ENCODE measurements at places on chromosomes 5 and 9.

DNA sequence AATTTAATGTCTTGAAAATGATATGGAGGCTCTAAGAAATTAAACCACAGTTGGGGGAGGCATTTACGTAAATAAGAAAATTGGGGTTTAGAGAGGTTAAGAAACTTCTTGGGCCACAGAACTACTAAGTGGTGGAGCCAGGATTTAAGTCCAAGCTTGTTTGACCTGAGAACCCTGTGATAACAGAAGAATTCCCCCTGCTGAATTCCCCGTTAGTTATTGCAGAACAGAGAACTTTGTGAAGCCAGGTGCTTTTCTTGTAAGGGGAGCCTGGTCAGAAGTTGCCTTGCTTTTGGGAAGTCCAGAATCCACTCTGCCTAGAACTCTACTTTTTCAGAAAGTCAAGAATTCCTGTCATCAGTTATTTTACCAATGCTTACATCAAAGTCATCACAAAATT lies 309.3 kb upstream of the SEMA6A start:
- no peak for DNase-seq

DNA sequence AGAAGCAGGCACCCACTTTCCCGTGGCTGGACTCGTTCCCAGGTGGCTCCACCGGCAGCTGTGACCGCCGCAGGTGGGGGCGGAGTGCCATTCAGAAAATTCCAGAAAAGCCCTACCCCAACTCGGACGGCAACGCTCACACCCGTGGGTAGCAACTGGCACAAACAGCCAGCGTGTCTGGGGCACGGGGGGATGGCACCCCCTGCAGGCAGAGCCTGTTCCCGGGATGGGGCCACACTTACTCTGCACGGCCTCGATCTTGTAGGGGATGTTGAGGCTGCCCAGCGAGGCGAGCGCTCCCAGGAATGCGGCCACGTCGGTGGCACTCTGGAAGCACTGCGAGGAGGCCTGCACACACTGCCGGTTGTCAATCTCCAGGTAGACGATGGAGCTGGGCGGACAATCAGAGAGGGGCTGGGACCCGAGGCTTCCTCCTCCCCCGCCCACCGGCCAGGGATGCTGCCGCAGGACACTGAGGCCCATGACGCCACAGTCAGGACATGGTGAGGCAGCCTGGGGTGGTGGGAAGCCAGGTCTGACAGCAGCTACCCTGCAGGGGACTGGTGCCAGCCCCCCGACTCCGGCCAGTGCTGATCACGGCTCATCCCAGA lies 20.2 kb upstream of the SEC16A start:
- DNase-seq = no peak

DNA sequence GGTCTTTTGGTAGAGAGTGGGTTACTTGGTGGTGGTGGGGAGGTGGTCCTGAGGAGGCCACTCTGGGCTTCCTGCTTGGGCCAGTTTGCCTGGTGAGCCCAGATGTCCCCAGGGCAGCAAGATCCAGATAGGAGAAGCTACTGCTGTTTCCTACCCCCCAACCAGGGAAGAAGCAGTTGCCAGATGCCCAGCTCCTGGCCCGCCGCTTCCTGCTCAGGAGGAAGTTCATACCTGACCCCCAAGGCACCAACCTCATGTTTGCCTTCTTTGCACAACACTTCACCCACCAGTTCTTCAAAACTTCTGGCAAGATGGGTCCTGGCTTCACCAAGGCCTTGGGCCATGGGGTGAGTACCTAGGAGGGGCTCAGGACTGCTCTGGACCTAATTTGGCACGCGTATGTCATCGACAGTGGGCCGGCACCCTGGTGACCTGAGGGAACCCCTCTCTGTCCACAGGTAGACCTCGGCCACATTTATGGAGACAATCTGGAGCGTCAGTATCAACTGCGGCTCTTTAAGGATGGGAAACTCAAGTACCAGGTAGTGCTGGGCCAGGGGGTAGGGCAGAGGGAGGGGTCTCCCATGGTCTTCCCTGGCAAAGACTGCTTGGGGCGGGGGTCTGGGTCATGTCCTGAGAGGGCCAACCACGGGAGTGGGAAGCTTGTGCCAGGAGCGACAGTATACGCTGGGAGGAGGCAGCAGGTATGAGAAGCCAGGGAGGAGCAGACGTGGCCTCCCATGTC lies 10.6 kb downstream of the PTGS1 start:
- DNase-seq = no peak

DNA sequence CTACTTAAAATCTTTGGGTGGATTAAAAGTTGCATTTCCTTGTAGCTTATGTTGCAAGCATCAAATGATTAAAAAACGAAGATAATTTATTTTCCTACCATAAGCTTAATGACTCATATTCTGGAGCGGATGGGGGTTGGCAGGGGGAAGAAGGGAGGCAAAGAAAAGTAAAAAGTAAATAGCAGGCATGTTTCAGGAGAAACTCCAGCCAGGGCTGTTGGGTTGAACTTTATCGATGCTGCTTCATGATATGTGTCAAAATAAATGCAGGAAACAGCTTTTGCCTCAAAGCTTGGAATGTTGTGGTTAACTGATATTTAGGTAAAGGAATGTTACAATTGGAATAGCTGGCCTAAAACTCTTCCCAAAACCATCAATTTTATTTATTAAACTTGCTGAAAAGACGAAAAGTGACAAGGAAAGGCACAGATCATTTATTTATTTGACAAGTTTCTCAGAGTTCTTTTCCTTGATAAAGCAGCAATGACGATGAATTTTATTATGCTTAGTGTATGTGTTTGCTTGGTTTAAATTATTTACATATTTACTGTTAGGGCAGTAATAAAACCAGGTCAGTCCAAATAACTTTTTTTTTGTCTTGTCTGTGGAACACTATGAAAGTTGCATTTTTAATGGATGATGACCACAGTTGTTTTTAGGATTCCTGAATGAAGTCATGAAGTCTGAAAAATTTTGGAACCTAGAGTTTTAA lies 177.9 kb downstream of the PCSK1 start:
- DNase-seq = no peak

DNA sequence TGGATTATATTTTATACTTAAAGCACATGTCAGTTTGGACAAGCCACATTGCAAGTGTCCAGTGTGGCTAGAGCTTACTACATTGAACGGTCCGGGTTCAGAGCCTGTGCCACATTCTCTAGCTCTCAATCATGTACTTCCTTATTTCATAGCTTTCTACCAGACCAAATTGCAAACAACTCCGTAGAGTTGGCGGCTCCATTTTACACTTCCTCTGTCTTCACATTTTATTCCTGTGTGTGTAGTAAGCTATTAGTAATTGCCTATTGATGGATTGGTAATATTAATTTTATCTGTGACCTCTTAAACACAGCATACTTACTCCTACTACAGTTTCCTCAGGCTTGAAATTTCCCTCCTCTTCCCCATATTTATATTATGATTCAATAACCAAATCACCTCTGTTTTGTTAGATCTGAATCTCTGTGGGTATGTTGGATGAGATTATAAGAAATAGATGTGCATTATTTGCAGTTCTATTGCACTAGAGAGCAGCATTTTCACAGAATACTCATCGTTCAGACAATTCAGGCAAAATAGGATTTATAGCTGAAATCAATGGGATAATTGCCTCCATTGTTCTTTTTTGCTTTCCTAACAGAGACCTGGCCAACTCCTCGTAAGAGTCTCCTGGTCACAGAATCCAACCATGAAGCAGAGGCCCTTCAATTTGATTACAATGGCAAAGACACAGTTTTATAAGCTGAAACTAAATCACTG lies 29.0 kb upstream of the C9orf72 start:
- no peak for DNase-seq

GRCh38 chr9:23543419-23543818 lies 282.6 kb downstream of the ELAVL2 start:
- DNase-seq = no peak

- no peak for DNase-seq
Observed at GRCh38 chr5:96331210-96331609, 101.8 kb downstream of the PCSK1 start.

GRCh38 chr9:137385061-137385655 lies 37.8 kb downstream of the EXD3 start:
- DNase-seq = no peak

- DNase-seq = peak; percentile 68
Observed at GRCh38 chr9:6680797-6681146, 35.2 kb upstream of the GLDC start.

DNA sequence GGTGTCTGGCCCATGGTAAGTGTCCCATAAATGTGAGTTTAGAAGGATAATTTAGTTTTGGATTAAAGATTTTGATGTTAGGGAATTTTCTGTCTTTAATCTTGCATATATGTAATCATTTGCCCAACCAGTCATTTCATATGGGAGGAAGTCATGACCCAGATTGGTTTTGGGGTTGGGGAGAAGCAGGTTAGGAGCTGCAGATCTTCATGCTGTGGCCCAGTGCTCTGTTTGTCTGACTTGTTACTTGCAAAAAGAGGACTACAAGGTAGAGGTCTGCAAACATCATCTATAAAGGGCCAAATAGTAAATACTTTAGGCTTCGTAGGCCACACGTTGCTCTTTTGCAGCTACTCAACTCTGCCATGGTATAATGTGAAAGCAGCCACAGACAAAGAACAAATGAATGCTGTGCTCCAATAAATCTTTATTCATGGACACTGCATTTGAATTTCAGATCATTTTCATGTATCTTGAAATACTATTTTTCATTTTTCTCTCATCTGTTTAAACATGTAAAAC lies 16.8 kb downstream of the OSTF1 start:
- DNase-seq = no peak

DNA sequence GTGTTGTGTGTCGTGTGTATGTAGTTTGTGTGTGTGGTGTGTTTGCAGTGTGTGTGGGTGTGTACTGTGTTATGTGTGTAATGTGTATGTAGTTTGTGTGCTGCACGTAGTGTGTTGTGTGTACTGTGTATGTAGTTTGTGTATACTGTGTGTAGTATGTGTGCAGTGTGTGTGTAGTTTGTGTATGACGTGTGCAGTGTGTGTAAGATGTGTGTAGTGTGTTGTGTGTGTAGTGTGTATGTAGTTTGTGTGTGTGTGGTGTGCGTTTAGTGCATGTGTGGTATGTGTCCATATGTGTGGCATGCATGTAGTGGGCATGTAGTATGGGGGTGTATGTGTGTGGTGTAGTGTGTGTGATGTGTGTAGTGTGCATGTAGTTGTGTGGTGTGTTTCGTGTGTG lies 39.6 kb downstream of the SYK start:
- no peak for DNase-seq

DNA sequence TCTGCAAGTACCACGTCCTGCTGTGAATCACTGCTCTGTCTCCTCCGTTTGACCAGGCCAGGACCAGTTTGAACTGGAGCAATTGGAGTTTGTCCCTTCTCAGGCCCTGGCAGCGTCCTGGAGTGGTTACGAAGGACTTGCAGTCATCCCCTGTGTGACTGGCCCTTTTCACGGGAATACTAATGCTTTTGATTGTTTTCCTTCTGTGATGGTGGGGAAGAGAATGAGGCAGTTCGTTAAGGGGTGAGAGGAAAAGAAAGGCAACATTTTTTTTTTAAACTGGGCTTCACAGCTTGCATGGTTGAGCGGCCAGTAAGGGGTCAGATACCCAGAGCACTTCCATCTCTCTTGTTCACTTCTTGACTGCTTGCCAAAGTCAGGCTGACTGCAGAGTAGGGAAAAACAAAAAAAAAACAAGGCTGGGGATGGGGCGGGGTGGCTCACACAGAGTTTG lies 153.5 kb upstream of the STK32A start:
- no peak for DNase-seq

DNA sequence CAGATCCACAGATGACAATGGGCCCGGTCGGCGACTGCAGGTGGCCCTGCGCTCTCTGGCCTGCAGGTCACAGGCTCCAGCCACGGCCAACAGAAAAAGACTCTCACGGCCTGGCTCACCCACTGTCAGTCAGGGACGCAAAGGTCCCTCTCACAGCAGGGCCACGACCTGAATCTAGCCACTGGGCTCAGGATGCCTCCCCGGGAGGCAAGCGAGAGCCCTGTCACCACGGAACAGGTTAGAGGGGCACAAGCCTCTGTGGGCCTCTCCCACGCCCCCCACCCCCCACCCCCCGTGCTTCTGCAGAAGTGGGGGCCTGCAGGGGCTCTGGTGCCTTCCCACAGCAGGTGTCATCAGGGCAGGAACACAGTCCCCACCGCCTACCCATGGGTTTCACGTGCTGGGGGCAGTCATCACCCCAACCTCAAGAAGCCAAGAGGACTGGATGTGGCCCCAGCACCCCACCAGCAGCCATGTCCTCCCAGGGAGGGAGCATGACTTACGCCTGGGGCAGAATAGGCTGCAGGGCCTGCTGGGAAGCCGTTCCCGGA lies 17.3 kb upstream of the EGFL7 start:
- no peak for DNase-seq

GRCh38 chr9:74783408-74783807 lies 104.3 kb downstream of the TRPM6 start:
- no peak for DNase-seq

DNA sequence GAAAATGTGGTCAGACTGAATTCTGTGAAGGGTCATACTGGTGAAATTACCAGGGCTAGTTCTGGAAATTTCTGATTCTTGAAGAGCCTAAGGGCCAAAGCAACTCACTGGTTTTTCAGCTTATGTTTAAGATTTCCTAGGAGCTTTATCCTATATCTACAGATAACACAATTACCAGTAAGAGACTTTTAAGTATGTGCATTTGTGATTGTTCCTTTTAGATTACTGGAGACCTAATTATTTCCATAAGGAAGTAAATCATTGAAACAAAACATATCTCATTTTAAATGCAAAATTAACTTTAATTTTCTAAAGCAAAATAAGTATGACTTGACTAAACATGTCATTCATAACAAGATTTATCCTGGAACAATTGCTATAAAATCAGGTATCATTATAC lies 134.2 kb downstream of the MPDZ start:
- no peak for DNase-seq

DNA sequence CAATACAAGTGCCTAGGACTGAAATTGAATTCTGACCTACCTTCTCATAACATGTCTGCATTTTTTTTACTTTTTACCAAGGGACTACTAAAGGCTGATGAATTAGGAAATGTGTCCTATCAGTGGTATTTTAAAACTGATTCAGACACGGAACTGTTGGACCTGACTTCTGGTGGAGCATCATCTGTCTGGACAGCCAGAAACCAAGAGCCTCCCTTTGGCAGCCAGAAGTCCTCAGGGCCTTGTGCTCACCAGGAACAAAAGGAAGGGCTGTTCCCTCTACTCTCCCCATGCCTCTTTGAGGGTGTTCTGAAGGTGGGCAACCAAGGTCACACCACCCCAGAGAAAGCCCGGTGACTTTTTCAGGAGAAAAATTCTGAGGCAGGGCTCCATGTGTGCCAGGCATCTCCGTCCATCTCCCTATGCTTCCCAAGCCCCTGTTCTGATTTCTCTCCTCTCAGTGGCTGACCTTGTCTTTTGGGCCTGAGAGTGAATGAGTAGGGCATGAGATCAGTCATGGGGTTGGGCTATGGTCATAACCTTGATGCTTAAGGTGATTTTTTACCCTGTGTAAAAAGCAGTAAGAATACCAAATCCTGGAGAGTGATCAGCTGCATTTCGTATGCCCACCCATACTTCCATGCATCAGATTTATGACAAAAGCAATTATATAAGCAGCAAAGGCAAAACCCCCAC lies 143.7 kb downstream of the SCAMP1 start:
- no peak for DNase-seq

DNA sequence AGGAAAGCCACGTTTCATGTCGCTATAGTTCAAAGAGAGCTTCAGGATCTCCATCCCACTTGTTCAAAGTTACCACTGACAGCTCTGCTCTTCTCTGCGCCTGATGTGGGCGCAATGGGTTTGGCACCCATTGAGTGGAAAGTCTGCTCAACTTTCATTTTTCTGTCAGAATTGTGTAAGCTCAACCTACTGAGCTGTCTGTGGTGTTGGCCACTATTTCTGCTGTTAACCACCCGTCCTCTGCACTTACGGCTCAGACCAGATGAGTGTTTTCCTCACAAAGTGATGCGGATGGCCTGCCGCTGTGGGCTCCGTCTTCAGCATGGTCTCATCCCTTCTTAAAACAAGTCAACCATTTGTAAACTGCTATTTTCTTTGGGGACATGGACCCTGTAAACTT lies 131.2 kb downstream of the WNK2 start:
- DNase-seq = no peak

All from CD4-positive, alpha-beta T cell treated with Interleukin-17A for 1 hour (primary cell).